ENCODE measurements at places on chromosomes 5 and 9.

DNA sequence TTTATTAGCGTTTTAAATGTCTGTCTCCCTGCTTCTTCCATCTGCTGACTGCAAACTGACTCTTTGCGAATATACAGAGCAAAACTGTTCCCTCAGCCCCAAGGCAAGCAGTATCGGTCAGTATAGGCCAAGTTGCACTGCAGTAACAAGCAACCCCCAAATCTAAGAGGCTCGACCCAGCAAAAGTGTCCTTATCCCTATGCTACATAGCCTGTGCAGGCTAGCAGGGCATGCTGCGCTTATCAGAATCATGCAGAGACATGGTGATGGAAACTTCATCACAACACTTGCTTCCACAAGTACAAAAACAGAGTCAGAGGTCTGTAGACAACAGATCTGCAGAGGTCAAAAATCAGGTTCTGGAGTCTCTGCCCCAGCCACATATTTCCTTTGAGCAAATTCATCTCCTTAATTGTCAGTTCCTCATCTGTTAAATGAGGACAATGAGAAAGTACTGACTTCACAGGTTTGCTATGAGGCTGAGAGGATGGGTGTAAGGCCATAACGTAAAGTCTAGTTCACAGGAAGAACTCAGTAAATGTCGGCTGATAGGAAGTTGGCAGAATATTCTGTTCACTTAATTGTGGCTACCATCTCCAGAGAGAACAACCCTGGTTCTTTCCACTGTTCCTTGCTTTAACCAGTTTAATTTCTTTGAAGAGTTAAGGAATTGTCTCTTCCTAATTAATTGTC, 9.6 kb upstream of the IL17B start:
- no peak for DNase-seq

DNA sequence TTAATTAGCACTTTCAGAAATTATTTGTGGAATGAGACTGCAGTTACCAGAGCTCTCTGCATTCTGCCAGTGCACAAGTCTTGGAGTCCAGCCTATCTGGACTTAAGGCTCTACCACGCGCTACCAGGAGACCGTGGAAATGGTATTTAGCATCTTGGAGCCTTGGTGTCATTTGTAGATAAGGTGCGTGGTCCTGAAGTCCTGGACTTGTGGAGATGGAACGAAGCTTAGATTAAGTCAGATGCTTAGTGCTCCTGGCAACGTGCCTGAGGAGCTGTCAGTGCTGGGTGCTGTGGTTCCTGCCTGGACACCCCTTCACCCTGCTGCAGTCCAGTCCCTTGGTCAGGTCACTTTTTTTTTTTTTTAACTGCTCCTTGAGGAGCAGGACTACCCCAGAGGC, 59.7 kb downstream of the RCL1 start:
- DNase-seq, result no peak

DNA sequence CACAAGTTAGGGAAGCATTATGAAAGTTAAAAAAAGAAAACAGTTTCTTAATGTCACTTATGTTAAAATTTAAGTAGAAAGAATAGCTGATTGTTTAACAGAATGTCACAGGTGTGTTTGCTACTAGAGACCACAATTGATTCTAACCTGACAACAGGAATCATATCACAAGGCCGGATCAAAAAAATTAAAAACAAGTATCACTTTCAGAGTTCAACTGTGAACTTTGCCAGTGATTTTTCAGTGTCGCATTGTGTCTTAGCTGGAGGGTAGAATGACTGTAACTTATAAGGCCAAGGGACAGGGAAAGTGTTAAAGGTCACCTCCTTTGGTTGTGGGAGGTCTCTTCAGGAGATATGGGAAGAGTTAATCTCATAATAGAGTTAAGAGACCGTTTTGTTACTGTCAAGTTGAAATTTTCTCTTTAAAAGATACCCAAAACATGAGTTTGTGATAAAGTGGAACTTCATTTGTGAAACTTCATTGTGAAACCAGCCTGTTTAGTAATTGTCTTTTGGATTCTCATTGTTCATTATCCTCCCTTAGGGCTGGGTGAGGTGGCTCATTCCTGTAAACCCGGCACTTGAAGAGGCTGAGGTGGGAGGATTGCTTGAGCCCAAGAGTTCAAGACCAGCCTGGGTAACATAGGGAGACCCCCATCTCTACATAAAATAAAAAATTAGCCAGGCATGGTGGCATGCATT, 40.9 kb downstream of the CPEB4 start:
- no peak for DNase-seq

DNA sequence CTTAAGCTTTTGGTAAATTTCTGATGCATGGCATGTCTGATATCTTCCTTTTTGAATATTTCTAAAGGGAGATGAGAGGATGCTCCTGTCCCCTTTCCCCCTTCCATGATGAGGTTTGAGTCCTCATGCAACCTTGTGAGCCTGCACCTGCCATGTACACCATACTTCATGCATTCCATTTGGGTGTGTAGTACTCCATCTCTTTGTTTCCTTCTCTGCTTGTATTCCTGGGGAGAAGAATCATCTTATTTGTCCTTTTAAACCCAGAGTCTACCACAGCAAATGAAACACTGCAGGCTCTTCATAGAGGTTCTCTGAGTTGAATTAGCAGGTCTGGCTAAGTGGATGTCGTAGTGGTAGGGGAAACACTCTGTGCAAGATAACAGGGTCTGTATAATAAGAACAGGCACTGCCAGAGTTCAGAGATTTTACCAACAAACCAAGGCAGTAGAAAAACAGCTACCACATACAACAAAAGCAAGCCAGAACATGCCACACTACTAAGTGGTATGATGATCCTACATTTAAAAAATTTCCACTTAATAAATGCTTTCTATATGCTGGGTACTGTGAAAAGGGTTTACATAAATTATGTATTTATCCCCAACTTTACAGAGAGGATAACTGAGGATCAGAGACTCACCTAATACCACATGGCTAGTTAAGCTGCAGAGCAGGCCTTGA, 439.8 kb upstream of the GRIA1 start:
- DNase-seq, result no peak

DNA sequence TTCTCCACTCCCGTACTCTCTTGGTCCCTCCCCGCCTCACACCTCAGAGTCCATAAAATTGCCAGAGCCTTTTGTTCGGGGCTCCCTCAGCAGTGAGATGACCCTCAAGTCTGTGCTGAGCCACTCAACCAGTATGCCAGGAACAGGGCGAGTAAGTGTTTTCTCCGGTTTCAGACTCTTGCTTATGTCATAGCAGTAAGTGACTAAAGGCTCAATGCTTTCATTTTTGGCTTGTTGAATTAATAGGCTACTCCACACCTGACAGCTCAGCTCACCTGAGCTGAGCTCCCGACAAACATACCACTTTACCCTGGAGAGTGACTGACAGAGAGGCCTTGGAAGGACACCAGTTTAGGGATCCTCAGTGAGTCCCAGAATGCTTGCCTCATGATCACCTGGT, 30.5 kb downstream of the PCSK1 start:
- peak; percentile 90 for DNase-seq

DNA sequence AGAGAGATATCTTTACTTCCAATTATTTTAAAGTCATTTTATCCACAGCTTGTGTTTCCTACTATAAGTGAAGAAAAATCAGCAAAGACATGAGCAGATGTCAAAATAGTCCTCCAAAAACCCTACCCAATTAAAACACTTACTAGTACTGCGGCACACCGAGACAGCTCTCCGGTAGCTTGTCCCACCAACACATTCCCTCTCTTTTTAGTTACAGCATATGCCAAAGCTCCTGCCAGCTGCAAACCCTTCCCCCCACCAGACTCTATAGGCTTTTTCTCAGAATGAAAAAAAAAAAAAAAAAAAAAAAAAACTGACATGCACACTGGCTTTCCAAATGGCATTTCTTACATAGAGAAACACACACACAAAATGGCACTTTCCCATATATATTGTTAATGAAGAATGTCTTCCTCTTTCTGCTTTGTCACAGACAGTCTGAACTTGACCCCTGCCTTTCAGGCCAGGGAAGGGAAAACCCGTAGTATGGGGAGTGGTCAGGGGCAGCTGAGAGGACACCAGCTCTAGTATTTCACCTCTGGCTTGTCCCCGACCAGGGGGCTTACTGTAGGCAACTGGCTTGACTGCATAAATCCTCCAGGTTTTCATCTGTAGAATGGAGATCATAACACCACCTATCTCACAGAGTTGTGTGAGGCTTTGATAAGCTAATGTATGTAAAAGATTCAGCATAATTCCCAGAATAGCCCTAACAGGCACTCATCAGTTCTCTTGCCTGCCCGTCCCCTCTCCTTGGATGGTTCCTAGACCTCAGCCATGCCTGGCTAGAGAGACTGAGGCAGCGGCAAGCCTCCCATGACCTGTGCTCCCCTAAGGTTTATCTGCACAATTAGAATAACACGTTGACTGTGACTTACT, 233.6 kb downstream of the CRB2 start:
- no peak for DNase-seq

- no peak for DNase-seq
Measured at GRCh38 chr9:129162497-129163197, 15.4 kb downstream of the IER5L start.

- no peak for DNase-seq
Measured at GRCh38 chr9:123031963-123032362, 1.5 kb upstream of the GPR21 start.

DNA sequence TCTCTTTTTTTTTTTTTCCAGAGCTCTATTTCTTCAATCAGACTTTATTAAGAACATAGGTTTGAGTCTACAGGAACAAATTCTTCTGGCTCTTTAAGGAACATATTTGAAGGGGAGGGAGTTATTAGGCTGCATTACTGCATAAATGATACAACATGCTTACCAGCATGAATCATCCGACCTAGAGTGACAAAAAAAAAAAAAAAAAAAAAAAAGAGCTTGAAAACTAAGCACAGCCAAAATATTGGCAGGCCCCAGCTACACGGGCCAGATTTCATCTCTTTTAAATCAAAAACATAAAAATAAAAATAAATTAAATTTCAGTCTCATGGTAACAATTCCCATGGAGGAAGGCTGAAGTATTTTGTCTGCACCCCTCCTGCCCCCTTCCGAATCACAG, 26.3 kb downstream of the MSX2 start:
- DNase-seq, result no peak

GRCh38 chr9:120756531-120756930, 36.7 kb downstream of the FBXW2 start:
- DNase-seq, result no peak

All from NCI-H1417 (cell line).